Lung (tissue), 17 donors: ENCODE measurements at places on chromosomes 5 and 9.

GRCh38 chr5:926417-927171 lies 33.9 kb downstream of the TRIP13 start:
- peak; percentile 61 for DNase-seq

GRCh38 chr5:173477345-173478040 lies 139.0 kb downstream of the BOD1 start:
- no peak for DNase-seq

DNA sequence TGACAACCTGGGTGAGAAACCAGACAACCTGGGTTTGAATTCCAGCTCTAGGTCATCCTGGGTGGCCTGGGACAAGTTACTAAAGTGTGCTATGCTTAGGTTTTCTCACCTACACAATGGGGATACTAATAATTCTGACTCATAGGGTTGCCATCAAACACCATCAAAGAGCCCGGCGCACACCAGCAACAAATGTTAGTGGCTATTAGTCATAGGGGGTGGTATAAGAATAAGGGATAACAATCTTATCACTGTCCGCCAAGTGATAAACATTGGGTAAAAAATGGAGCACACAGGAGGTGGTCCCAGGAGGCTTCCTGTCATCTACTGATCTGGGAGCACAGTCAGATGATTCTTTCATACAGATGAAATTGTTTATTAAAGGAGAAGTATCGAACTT lies 61.4 kb upstream of the AFAP1L1 start:
- no peak for DNase-seq

DNA sequence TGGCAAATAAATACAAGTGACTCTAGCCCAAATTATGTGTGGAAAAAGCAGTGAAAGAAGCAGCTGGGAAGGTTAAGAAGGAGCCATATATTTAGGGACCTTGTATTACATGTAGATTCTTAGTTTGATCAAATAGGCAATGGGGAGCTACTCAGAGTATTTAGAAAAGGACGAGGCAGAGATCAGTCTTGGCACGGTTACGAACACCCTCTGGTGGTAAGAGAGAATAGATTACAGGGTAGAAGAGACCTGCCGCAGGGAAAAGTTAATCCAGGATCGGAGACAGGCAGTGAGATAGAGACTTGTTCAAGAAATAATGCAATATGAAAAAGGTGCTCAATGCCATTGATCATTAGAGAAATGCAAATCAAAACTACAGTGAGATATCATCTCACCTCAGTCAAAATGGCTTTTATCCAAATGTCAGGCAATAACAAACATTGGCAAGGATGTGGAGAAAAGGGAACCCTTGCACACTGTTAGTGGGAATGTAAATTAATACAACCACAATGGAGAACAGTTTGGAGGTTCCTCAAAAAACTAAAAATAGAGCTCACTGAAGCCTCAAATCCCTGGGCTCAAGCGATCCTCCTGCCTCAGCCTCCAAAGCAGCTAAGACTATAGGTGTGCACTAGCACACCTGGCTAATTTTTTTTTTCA lies 12.0 kb downstream of the INIP start:
- peak; percentile 82 for DNase-seq

DNA sequence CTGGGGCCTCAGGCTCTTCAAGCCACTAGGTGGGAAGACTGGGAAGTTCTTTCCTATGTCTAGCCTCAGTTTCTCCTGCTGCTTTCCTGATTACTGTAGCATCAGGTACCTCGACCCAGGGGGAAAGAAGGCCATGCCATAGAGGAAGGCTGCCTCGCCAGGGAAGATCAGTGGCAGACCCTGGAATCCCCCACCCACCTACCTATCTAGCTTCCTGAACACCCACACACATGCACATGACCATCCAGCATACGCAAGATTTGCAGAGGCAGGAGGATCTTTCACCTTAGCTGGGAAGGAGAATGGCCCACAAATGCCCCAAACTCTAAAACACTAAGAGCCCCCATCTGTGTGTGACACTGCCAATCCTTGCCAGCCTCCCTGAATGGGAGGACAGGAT lies 8.0 kb downstream of the NR5A1 start:
- DNase-seq = no peak

DNA sequence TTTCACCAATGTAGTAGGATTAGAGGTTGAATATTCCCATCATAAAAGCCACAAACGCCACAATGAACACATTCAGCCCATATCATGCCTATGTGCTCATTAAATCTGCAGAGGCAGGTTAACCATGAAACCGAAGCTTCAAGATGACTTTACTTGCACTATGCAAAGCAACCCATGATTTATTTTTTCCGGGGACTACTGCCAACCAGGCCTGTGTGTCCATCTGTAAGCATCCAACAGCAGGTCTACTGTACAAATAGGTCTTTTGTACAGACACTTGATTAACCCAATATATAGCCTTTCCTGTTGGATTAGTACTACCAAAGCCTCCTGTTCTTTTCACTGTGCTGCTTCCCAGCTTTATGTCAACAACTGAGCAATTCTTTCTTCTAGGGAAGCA lies 104.9 kb upstream of the CDH10 start:
- DNase-seq = no peak
